Activated CD4-positive, alpha-beta memory T cell treated with anti-CD3 and anti-CD28 coated beads for 36 hours (primary cell): ENCODE measurements at places on chromosomes 7 and 10. TPM values are rescaled to one million over a fixed set of nuclear protein-coding genes. Genes with fewer than 3 reads are reported as not detected.

DNA sequence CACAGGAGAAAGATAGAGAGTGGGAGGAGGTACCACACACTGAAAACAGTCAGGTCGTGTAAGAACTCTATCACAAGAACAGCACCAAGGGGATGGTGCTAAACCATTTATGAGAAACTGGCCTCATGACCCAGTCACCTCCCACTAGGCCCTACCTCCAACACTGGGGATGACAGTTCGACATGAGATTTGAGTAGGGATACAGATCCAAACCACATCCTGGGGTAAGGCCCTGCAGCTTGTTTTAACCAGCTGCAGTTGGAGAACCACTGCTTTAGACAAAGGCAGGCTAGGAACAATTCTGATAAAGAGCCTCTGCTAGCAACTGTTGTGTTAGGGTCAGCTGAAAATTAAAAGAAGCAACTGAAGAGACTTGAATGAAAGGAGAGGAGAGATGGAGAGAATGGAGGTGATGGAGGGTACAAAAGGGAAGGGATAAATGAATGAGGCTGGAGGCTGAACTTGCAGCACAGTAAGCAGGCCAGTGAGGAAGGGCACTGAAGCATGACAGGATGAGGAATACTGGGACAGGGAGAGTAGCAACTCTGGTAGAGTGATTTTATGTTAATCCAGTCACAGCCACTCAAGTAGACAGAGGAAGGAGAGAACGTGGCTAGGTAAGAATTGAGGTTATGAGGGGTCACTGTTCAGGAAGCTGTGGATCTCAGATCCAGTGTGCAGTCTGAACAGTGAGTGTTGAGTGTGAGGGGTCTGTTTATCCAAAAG lies 23.6 kb downstream of the MEST start:
- no peak overlapping the region for H3K27ac ChIP-seq
- H3K36me3 ChIP-seq = no peaks in the 10 kb centered on the region
- no peak for DNase-seq
- H3K4me1 ChIP-seq = no peaks in the 10 kb centered on the region
- H3K27me3 ChIP-seq = no peaks in the 10 kb centered on the region

GRCh38 chr10:103080891-103081581 lies 112.0 kb downstream of the NT5C2 start:
- no peaks in the 10 kb centered on the region for H3K27me3 ChIP-seq
- no peak overlapping the region for H3K4me3 ChIP-seq
- DNase-seq = peak; percentile 15
- H3K27ac ChIP-seq = no peak overlapping the region

NODAL gene
- not detected for total RNA-seq

TFEC gene
- total RNA-seq = not detected

DNA sequence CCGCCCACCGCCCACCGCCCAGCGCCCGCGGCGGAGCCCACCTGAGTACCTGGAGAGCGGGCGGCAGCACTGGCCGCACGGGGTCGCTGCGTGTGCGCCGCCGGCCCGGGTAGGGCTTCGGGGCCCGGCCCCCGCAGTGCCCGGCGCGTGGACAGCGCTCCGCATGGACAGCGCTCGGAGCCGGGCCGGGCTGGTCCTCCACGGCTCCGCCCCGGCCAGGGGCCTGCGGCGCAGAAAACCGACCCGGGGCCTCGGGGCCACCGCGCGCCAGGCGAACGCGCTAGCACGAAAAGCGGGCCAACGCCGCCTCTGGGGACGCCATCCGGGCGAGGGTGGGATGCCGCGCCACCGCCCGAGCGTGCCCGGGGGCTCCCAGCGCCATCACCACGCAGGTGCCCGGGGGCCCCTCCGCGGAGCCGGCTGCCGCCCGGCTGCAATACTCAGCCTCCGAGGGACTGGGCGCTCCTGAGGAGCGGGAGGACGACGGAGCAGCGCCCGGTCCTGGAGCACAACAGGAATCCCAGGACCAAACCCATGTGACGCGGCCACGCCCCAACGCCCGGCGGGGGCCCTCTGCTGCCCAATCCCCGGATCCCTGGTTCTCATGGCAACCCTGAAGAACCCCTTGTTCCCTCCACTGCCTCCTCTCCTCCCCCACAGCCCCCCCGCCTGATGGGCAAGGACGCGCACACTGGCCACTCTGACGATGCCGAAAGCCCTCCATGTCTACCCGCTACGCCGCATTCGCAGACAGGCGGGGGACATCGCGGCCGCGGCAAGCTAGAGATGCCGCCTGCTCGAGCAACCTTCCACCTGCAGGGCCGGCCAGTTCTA lies at the start of gene GRB10:
Gene GRB10, minus strand, starts transcription at position 522 of the 834 bp plus-strand sequence. CDS start 50,574 bp downstream, outside the sequence.
- peaks cover 7% of the 10 kb centered on the region for H3K27me3 ChIP-seq
- no peak for DNase-seq
- peaks cover 21% of the 10 kb centered on the region for H3K4me1 ChIP-seq
- H3K4me3 ChIP-seq = peak within 1 kb of the TSS; percentile 65

GRCh38 chr10:103661198-103661950 lies 167.9 kb downstream of the NEURL1 start:
- no peaks in the 10 kb centered on the region for H3K27me3 ChIP-seq
- DNase-seq = peak; percentile 67
- H3K4me1 ChIP-seq = peaks cover 2% of the 10 kb centered on the region

DNA sequence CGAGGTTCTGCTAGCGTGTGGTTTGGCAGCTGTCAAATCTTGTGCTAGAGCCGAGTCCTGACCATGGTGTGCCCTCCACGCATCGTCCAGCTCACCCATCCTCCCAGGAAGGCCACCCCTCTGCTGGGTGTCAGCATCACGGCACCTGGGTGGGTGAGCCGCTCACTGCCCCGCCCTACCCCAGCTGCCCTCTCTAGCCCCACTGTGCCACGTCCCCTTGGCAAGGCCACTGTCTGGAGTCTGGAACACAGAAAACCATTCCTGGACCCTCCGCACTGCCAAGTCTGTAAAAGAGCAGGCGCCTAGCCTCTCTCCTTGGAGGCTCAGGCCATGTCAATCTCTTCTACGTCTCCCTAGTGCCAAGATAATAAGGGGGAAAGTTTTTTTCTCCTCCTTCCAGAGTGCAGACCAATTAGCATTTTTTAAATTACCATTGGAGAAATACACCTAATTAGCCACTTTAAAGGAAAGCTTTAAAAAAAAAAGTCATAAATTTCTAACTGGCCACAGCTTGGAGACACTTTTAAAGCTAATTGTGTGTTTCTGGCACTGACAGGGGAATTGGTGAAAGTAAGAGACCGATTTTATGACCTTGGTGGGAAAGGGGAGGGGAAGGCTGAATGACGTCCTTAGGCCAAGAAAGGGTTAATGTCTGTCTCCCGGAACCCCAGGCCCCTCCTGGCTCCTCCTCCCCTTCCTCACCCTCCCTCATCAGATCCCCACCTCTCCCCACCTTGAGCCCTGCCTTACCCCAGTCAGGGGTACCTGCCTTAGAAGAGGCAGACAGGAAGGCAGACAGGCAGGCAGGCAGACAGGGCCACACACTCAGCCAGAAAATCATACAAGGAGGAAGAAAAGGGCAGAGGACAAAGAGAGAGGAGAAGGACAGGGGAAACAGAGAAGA lies 151.2 kb downstream of the PLXNA4 start:
- H3K4me3 ChIP-seq = no peak overlapping the region
- H3K4me1 ChIP-seq = peaks cover 2% of the 10 kb centered on the region
- DNase-seq = no peak
- H3K36me3 ChIP-seq = peaks cover 2% of the 10 kb centered on the region
- no peaks in the 10 kb centered on the region for H3K27me3 ChIP-seq

DNA sequence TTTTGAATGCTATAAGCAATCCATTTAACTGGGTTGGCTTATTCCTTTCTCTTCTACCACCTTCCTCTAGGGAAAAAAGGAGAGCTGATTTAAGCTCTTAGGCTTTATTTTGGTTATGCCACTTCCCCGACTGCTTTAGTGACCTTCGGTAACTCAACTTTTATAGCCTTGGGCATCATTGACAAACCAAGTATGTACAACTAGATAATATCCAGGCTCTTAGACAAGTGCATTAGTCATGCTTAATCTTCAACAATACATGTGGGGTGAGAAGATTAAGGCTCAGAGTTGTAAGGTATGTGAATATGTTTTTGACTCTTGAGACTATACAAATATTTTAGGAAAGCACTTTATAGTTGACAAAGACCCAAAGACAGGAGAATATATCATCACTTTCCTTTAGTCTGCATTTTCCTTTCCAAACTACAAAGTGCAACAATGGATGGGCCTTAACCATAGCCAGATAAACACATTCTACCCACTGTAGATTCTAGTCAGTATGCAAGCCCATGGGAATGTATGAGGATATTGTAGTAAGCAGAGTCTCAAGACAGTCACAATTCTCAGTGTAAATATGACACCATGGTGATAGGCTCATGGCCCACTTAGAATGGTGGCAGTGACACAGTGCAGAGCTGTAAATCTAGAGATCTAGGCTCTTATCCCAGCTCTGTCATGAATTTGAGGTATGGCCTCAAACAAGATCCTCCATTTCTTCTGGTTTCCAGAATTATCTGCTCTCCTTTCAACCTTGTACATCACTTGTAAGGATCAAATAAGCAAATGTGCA lies 1117.3 kb downstream of the SORCS3 start:
- no peak overlapping the region for H3K27ac ChIP-seq
- no peak for DNase-seq
- no peaks in the 10 kb centered on the region for H3K27me3 ChIP-seq
- no peak overlapping the region for H3K4me3 ChIP-seq
- no peaks in the 10 kb centered on the region for H3K4me1 ChIP-seq

FZD8 gene
- 0.45 TPM for total RNA-seq
